Lung (tissue), 17 donors: ENCODE measurements at places on chromosomes 12 and 14. TPM values are rescaled to one million over a fixed set of nuclear protein-coding genes. Genes with fewer than 3 reads are reported as not detected.

DNA sequence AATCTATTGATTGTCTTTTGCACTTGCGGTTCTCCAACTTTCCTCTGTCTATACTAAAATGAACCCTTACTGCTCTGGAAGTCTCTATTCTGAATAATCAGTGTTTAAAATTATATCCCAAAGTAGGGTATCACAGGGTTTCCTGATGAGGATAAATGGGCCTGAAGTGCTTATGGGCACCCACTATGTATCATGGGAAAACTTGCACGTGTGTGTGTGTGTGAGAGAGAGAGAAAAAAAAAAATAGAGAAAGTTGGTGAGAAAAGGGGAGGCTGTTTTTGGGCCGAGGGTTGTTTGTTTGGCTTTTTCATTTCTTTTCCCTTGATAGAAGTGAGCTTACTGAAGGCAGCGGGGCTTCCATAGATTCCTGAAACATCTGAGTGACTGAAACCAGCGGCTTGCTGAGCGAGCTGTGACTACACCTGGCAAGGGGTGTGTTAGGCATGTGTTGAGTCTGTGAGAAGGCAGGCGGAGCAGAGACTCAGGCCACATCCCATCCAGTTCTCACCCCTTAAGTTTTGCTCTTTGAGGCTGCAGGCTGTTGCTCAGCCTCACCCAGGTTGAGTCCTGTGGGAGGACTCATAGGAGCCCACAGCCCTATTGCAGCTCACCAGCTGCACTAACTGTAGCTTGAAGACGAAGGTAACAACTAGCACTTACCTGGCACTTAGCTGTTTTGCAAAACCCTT, 17.2 kb downstream of the PPFIBP1 start:
- no peak overlapping the region for H3K4me3 ChIP-seq
- no peaks in the 10 kb centered on the region for H3K27me3 ChIP-seq
- H3K4me1 ChIP-seq: peaks cover 44% of the 10 kb centered on the region
- no peaks in the 10 kb centered on the region for H3K36me3 ChIP-seq
- H3K27ac ChIP-seq: no peak overlapping the region

DNA sequence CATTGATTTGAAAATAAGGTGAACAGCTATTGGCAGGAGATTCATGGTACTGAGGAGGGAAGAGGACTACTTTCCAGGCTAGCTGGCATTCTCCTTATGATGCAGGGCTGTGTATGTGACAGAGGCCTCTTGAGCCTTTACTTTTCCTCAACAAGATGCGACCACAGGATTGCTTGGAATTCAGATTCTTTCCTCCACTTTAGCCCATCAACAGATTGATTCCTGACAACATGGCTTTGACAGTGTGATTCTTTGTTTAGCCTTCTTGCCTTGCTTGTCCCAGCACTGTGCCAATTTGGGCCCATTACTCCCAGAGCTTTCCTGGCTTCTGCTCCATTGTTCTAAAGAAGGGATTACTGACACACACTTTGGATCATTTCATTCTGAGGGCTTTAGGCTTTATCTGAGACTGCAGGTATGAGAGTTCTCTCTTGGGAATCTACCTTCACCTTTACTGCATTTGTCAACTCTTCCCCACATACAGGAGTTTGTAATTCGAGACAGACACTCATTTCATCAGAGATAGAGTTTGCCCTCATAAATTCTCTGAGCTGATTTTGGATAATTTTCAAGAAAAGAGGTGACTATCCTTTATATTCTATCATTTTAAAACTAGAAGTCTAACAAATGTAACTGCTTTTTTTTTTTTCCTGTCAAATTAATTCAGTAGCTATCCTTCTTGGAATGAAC, 206.4 kb upstream of the GZMB start:
- H3K27ac ChIP-seq: no peak overlapping the region
- H3K4me3 ChIP-seq: no peak overlapping the region
- DNase-seq: no peak

DNA sequence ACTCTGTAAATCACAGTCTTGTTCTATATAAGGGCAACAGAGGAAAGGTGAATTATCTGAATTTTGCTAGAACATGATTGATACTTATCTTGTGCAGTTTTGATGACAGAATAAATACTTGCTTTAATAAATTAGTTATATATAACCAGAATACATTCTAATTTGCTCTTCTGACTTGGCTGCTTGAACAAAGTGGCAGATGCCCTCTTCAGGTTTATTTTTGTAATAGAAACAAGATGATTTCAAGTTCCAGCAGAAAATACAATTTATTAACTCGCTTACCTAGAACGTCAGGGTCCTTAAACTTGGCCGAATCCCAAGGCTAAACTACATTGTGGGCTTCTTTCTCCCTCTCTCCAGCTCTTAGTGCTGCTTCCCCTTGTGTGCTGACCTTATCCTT, 57.6 kb upstream of the SSTR1 start:
- no peaks in the 10 kb centered on the region for H3K27me3 ChIP-seq
- H3K36me3 ChIP-seq: no peaks in the 10 kb centered on the region
- no peak overlapping the region for H3K27ac ChIP-seq
- no peaks in the 10 kb centered on the region for H3K4me1 ChIP-seq
- no peak for DNase-seq
- H3K4me3 ChIP-seq: no peak overlapping the region

DNA sequence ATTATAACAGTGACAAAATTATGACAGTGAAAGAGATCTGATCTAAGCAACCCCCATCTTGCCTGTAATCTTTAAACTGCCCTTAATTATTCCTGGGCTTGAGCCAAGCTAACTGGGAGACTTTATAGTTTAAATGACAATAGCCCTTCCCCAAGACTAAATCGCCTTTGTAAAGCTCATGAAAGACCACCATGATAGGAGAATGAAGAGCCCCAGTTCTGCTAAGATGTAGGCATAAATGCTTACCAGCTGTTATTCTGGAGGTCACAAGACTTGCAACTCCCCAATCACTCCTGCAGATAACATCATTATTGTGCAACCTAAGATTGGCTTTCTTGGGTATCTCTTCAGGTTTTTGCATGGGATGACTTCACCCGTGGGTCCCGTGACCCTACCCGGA, 599.7 kb downstream of the KCNH5 start:
- no peak overlapping the region for H3K27ac ChIP-seq
- H3K36me3 ChIP-seq: no peaks in the 10 kb centered on the region
- no peak overlapping the region for H3K4me3 ChIP-seq
- no peak for DNase-seq
- no peaks in the 10 kb centered on the region for H3K4me1 ChIP-seq

GRCh38 chr14:51681411-51681810, 29.7 kb downstream of the FRMD6 start:
- no peaks in the 10 kb centered on the region for H3K27me3 ChIP-seq
- H3K4me3 ChIP-seq: no peak overlapping the region
- no peak overlapping the region for H3K27ac ChIP-seq
- H3K36me3 ChIP-seq: no peaks in the 10 kb centered on the region
- peaks cover 15% of the 10 kb centered on the region for H3K4me1 ChIP-seq

DNA sequence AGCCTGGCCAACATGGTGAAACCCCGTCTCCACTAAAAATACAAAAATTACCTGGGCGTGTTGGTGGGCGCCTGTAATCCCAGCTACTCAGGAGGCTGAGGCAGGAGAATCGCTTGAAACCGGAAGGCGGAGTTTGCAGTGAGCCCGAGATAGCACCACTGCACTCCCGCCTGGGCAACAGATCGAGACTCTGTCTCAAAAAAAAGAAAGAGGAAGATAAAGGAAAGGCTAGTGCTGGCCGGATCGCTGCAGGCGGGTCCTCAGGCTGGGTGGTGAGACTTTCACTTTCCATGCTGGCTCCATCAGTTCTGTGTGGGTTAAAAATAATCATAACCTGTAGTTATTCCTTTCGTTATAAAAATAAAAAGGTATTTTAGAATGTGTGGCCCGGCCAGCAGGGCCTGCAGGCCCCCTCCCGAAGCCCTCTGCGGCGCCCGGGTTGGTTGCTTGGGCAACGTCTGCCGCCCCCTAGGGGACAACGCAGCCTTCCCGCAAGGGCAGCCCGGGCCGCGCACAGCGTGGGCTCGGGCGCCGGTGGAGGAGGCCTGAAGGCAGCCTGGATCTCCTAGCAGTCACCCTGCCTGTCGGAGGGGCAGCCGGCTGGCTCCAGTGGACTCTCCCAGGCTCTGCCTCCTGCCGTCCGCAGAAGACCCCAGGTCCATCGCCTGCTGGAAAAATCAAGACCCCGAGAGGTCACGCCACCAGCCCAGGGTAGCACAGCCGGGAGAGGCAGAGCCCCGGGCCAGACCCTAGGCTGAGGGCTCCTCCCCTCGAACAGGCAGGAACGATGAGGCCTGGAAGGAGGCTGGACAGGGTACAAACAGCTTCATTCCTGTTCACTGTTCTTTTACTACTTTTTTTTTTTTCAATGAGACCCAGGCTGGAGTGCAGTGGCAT, 5.0 kb upstream of the SLC25A47 start:
- no peaks in the 10 kb centered on the region for H3K36me3 ChIP-seq
- H3K27ac ChIP-seq: no peak overlapping the region
- no peaks in the 10 kb centered on the region for H3K4me1 ChIP-seq
- H3K27me3 ChIP-seq: no peaks in the 10 kb centered on the region
- no peak overlapping the region for H3K4me3 ChIP-seq

DNA sequence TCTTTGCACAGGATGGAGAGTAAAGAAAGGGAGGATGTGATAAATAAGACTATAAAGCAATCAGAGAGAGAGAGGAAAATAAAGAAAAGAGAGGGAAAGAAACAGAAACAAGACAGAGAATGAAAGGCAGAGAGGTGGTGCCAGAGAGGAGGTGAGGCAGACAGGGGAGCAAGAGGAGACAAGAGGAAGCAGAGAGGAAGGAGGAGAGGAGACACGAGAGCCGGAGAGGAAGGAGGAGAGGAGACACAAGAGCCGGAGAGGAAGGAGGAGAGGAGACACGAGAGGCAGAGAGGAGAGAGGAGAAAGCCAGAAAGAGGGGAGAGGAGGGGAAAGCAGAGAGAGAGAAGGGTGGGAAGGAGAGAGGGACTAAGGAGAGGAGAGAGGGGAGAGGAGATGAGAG, 125.2 kb downstream of the PAPOLA start:
- peaks cover 6% of the 10 kb centered on the region for H3K27me3 ChIP-seq
- no peaks in the 10 kb centered on the region for H3K36me3 ChIP-seq
- H3K4me3 ChIP-seq: no peak overlapping the region
- no peak overlapping the region for H3K27ac ChIP-seq
- DNase-seq: no peak

Gene PLA2G1B
- total RNA-seq: 6.5 TPM

DNA sequence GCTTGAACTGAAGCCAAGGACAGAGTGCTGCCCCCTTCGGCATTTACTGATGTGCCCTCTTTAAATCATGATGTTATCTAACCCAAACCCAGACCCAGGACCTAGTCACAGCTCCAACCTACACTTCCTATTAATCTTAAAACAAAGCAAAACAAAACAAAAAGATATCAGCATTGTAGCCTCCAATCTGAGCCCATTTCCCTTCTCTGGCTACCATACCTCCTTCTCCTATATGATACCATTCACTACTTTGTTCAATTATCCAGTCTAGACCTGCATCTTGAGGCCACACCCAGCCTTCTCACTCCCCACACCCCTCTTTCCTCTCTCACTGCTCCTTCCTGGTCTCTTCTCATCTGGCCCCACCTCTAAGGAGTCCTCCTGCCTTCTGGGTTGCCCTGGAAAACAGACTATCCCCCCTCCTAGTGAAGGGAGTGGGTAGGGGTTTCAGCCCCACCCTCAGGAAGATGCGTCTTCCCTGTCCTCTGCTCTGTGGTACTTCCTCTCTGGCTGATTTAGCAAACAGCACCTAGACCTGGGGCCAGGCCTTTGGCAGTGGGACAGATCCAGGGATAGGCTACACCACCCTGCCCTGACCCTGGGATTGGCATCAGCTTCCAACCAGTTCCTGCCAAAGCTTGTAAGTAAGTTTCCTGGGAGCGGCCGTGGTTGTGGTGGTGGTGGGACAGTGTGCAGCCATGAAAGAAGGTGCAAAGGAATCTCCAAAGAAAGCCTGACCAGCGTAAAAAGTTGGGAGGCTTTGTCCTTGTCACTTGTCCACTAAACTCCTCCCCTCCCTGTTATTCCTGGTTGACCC, 3.3 kb downstream of the LTB4R start:
- DNase-seq: no peak
- peaks cover 11% of the 10 kb centered on the region for H3K4me1 ChIP-seq
- peaks cover 23% of the 10 kb centered on the region for H3K27me3 ChIP-seq
- no peaks in the 10 kb centered on the region for H3K36me3 ChIP-seq
- peak overlapping the region; percentile 11 for H3K27ac ChIP-seq

Gene PPFIA2
- 2.3 TPM for total RNA-seq

DNA sequence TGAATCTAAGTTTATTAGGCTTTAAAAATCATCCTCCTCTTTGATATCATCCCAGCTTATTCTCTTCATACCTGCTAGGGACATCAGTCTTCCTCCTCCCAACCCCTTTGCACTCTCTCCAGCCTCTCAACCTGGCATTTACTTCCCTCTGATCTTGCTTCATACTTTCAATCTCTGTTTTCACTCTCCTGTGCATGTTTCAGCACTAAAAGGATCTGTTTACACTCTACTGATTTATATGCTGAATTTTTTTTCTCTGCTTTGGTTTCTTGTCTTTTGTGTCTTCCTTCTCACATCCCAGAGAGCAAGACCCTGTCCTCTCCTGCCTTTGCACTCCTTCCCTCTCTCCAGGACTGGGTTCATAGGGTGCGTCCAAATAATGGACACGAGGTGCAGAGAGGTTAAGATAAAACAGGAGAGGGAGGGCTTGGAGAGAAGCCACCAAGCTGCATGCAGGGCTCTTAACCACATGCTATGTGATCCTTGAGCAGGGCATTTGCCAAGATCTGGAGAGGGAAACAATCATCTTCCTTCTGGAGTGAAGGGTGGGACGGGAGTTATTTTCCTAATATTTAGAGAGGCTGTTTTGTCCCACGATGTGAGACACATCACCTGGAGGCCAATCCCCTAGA, 3.0 kb upstream of the CISTR start:
- H3K4me3 ChIP-seq: no peak overlapping the region
- no peaks in the 10 kb centered on the region for H3K27me3 ChIP-seq
- peak; percentile 71 for DNase-seq
- H3K36me3 ChIP-seq: no peaks in the 10 kb centered on the region

DNA sequence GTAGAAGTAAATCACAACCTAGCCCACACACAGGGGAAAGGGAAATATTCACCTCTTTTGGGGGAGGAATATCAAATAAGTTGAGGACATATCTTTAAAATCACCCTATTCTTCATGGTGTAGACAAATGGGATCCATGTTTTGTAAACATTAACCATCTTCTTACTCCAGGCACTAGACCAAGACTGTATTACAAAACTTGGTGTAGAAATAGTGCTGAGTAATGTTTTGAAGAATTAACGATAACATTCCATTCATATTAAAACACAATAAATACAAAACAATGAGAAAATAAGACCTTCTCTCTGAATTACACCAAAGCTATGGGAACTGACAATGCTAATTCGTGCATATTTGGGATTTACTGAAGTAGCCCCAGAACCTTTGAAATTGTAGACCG, 633.6 kb downstream of the BCL11B start:
- H3K4me3 ChIP-seq: no peak overlapping the region
- no peak overlapping the region for H3K27ac ChIP-seq
- no peak for DNase-seq
- H3K4me1 ChIP-seq: no peaks in the 10 kb centered on the region
- H3K27me3 ChIP-seq: no peaks in the 10 kb centered on the region
- H3K36me3 ChIP-seq: no peaks in the 10 kb centered on the region

Gene TAS2R8
- not detected for total RNA-seq

DNA sequence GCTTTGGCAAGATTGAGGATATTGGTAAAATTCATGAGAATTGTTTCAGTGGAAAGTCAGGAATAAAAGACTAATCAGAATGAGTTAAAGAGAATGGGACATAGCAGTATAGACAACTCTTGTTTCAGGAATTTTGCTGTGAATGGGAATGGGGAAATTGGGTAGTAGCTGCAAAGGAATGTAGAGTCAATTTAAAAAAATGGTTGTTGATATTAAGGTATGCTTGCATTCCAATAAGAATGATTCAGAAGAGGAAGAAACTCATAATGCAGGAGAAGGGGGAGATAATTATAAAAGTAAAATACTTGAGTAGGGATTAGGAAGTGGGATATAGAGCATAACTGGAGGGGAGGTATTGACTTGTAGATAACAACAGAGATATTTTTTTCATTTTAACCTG, 40.7 kb downstream of the MNAT1 start:
- no peak overlapping the region for H3K27ac ChIP-seq
- no peaks in the 10 kb centered on the region for H3K36me3 ChIP-seq
- DNase-seq: no peak
- no peaks in the 10 kb centered on the region for H3K27me3 ChIP-seq
